T-helper 17 cell (primary cell): ENCODE measurements at places on chromosomes 3 and 15. TPM values are rescaled to one million over a fixed set of nuclear protein-coding genes. Genes with fewer than 3 reads are reported as not detected.

Gene XPC
- 65.0 TPM for total RNA-seq

Gene MESP1
- total RNA-seq: not detected

Gene GOLGA6L10
- 1.4 TPM for total RNA-seq

Gene OR5H15
- not detected for total RNA-seq

GRCh38 chr3:111936967-111937366 lies 41.9 kb upstream of the ABHD10 start:
- DNase-seq: no peak

GRCh38 chr3:16842272-16843270 lies 42.2 kb upstream of the PLCL2 start:
- peak; percentile 48 for DNase-seq
